Thoracic aorta (tissue), 2 donors: ENCODE measurements at places on chromosomes 4 and X. TPM values are rescaled to one million over a fixed set of nuclear protein-coding genes. Genes with fewer than 3 reads are reported as not detected.

PAGE4 gene
- not detected for total RNA-seq

IL3RA gene
- 7.3 TPM for total RNA-seq

SRPX2 gene
- total RNA-seq: 60.7 TPM

DNA sequence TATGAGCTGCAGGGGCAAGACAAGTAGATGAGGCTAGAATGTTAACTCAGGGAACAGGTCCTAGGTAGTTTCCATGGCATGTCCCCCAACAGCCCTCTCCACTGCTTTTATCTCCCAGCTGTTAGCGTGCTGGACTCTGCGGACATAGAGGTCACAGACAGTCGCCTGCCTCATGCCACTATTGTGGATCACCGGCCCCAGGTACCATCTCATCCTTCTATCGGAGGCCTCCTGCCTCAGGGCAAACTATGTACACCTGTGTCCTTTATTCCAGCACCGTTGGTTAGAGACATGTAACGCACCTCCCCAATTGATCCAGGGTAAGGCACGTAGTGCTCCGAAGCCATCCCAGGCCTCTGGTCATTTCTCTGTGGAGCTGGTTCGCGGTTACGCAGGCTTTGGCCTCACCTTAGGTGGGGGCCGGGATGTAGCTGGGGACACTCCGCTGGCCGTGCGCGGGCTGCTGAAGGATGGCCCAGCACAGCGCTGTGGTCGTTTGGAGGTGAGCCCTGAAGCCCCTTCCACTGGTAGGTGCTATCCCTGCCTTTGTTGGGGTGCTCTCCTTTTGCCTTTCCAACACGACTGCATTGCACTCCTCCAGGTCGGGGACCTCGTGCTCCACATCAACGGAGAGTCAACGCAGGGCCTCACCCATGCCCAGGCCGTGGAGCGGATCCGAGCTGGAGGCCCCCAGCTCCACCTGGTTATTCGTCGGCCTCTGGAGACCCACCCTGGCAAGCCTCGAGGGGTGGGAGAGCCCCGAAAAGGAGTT is 2.2 kb downstream of the MAGIX start:
- no peak for DNase-seq

GRCh38 chr4:87973283-87974169 is 2.0 kb upstream of the SPP1 start:
- DNase-seq: no peak

DNA sequence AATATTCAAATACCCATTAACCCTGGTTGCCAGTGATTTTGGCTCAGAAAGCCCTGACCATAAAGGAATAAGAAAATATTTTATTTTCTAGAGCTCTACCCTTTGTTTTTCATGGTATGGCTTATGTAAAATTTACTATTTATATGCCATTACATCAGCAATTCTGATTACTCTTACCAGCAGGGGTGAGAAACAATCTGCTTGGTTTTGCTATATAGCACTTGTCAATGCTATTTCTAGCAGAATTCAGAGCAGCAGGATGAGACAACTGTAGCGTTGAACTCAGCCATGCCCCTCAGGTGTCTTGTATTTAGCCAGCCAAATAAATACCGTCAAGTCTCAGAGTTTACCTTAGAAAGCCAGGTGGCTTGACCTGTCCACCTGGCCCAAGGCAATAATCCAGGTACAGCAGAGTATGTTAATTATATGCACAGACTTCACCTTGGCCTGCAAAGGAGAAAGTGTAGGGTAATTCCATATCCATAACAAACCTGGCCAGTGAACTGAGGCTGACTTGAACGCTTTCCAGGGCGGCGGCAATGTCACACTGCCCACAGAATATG is 1303.5 kb downstream of the RAPGEF2 start:
- no peak for DNase-seq

GRCh38 chrX:776061-776460 is 145.5 kb downstream of the SHOX start:
- no peak for DNase-seq

STAP1 gene
- total RNA-seq: 0.81 TPM

DNA sequence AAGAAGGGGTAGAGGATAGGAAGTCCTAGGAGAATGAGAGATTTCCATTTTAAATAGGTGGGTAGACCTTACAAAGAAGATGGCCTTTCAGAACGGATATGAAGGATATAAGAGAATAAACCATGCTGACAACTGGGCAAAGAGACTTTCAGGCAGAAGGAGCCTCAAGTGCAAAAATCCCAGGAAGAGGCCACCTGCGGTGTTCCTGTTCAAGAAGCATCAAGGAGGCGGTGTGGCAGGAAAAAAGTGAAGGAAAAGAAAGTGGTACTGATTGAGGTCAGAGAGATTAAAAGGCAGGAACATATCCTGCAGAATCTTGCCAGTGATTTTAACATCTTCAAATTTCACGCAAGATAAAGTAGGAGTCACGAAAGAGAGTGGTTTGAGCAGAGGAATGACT is 172.0 kb downstream of the FSTL5 start:
- DNase-seq: no peak
